Activated CD4-positive, alpha-beta T cell treated with anti-CD3 and anti-CD28 coated beads, Interleukin-2, Interleukin-4, amounts not matched to agents 100 ng/mL and 50 ng/mL, durations not matched to agents 16 hours and 8 hours (primary cell): ENCODE measurements at places on chromosomes 1 and 21.
A peak's percentile ranks its signal among the peaks of the same experiment; 100 is the strongest.

DNA sequence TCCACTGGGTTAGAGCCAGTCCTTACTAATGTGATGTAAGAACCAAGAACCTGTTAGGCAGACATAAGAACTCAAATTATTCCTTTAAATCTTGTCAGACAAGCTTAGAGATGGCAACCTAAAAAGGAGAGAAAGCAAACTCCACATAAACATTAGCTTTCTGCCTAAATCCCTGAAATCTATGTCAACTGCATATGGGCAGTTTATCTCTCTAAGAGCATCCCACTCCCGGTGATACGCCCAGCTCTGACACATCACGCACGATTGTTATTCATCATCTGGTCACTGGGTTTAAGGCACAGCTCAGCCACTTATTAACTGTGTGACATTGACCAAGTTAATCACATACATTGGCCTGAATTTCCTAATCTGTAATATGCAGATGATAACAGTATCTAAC, 323.7 kb downstream of the HHIPL2 start:
- no peak for DNase-seq

- no peak for DNase-seq
Observed at GRCh38 chr1:32356478-32356877, 5.8 kb downstream of the FAM229A start.

GRCh38 chr21:29829564-29830275, 110.1 kb downstream of the GRIK1 start:
- no peak for DNase-seq

DNA sequence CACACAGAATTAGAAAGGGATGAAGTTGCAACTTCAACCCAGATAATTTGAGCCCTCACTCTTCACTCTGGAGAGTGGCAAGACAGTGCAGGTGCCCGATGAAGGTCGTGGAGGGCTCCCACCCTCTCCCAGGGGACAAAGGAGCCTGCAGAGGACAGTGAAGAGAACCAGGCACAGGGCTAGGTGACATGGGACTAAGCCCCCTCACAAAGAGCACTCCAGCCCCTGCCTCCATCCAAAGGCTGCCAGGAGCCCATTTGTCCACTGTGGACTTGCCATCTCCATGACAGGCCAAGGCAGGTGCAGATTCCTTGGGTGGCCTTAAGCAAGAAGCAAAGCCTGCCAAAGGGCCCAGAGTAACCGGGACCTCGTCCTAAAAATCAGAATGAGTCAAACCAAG, 15.1 kb downstream of the ERRFI1 start:
- DNase-seq: no peak

GRCh38 chr1:30413606-30414005, 309.8 kb downstream of the MATN1 start:
- DNase-seq: no peak

GRCh38 chr21:37430184-37430821, 63.7 kb downstream of the DYRK1A start:
- DNase-seq: no peak

- no peak for DNase-seq
Observed at GRCh38 chr1:19424651-19425570, 60.4 kb downstream of the CAPZB start.

DNA sequence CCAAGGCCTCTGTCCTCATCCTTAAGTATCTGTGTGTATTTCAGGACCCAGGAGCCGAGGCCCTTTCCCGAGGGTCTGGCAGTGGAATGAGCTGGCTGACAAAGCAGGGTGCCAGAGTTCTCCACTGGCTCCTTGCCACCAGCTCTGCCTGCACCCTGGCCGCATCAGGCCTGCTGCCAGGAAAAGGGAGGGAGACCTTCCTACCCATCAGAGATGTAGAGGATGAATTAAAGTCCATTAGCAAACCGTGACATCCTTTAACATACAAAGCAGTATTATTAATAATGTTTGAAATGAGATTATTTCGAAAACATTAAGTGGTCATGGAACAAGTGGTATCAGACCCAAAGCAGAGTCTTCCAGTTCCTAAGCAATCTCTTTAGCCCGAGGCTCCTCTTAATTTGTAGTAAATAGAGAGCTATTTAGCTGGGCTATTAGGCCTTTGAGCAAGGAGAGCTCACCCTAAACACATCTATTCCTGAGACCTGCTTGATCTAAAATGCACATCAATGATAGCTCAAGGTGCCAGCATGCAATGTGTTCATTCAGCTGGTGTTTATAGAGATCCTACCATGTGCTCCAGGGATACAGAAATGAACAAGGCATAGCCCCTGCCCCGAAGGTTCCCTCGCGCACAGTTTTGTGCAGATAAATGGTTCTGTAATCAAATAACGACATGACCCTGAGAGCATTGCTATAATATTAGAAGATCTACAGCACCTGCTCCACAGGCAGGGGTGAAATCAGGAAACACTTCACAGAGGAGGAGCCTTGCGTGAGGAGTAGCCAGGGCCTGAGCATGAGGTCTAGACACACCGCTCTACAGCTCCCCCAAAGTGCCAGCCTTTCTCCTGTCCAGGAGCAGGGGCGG, 44.0 kb downstream of the FAM163A start:
- no peak for DNase-seq

- DNase-seq: no peak
Observed at GRCh38 chr1:99216956-99217355, 47.3 kb upstream of the PLPPR4 start.

DNA sequence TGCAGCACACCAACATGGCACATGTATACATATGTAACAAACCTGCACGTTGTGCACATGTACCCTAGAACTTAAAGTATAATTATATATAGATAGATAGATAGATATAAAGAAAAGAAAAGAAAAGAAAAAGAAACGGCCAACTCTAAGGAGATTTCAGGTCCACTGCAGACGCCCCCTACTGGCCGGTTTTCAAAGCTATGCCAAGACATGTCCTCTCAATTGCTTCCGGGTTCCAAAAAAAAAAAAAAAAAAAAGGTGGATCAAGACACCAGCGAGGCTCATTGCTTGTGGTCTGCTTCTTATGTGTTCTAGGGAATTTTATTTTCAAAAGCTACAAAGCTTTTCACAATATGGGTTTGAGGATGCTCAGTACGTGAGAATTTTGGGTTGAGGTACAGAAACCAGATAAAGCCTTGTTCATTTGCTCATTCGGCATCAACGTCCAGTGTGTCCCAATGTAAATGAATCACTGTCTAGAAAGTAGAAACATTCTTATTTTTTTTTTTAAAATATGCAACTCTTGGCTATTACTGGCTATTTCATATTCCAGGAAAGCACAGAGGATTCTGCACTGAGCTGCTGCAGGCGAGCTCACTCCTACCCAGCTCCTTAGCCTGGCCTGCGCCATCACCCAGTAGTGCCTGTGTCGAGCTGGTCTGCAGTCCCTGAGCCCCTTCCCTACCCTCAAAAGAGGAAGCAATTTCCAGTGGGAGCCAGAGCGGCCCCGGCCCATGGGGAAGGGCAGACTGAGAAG, 643.0 kb downstream of the KIF26B start:
- peak; percentile 9 for DNase-seq

DNA sequence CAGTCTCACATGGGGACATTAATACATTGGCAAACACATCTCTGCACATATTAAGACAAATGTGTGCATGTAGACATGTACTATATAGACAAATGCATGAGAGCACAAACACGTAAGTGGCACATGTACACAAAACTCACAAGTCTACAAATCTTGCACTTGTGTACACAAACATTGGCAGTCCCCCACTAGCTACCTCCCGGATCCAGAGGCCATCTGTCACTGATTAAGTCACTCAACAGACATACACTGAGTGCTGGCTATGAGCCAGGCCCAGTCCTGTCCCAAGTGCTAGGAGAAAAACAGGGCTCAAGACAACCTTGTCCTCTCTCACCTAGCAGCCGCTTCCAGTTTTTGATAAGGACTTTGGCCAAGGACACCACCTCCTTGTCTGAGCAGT, 7.0 kb downstream of the TCEA3 start:
- no peak for DNase-seq

GRCh38 chr1:195754874-195755273, 853.4 kb downstream of the KCNT2 start:
- no peak for DNase-seq

DNA sequence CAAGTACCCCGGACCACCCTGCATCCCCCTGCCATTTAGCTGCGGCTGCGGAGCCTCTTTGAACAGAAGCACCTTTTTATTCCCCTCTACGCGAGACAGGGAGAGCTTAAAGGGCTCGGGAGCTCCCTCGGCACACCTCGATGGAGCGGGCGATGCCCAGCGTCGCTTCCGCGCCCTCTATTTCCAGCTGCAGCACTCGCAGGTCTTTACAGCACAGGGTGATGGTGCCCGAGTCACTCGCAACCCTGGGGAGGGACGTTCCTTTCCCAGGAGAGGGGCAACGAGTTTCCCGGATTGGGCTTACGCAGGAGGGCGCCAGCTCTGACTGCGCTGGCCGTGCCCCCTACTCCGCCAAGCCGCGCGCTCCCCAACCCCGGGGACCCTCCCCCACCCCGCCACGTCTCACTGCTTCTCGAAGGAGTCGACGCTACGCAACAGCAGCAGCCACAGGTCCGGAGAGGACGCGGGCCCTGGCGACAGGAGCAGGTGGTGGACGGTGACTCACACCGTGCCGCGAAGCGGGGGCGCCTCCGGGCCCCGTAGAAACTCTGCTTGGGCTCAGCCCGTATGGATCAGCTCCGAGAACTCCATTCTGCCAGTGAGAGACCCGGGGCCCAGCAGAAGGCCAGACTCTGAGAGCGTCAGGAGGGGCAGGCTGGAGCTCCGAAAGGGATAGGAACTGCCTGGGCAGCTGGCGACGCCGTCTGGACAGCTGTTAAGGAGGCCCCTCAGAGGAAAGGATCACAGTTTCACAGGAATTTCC, 5.8 kb upstream of the FAM167B start:
- DNase-seq: no peak

GRCh38 chr1:230385158-230385450, 41.0 kb downstream of the PGBD5 start:
- no peak for DNase-seq

GRCh38 chr1:246691622-246692495, 32.4 kb upstream of the SCCPDH start:
- DNase-seq: no peak

DNA sequence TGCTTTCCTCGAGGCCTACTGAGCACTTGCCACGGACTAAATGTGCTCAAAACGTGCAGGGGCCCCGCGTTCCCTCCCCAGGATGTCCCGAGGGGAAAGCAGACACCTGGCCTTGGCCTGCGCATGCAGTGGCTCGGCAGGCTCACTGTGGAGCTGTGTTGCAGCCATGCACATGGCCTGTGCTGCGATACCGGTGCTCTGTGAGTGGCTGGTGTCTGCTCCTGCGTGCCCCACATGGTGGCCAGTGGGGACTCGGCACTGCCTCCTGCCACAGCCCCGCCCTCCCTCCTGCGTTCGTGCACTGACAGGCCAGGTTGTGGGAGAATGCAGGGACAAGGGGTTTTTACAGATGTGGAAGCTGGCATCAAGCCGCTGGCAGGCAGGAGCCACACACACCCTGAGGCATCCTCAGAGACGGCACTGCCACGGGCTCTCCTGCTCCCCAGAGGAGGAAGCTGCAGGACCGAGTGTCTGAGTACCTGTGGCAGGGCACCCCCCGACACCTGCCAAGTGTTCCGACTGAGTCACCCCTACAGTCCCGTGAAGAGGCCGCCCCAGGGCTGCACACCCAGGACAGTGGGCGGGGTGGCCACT, 16.9 kb upstream of the PTTG1IP start:
- DNase-seq: no peak

DNA sequence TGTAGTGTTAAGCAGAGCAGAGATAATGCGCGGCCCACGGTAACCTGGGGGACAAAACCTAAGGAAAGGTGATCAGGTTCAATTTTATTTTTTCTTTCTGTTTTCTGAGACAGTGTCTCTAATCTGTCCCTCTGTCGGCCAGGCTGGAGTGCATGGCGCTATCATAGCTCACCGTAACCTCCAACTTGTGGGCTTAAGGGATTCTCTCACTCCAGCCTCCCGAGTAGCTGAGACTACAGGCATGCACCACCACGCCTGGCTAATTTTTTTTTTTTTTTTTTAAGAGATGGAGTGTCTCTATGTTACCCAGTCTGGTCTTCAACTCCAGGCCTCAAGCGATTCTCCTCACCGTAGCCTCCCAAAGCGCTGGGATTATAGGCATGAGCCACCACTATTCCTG, 724 bp upstream of the ANKRD35 start:
- DNase-seq: no peak

DNA sequence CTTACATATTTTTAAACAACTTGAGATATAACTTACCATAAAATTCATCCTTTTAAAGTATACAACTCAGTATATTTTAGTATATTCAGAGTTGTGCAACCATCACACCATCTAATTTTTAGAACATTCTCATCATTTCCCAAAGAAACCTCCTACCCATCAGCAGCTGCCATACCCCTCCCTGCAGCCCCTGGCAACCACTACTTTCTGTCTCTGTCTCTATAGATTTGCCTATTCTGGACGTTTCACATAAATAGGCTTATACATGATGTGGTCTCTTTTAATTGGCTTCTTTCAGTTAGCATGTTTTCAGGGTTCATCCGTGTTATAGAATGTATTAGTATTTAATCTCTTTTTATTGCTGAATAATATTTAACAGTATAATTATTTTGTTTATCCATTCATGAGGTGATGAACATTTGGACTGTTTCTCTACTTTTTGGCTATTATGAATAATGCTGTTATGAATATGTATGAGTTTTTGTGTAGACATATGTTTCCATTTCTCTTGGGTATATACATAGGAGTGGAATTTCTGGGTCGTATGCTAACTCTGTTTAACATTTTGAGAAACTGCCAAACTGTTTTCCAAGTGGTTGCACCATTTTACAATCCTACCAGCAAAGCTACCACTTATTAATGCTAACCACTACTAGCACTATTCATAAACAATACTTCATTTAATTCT, 29.5 kb downstream of the WDR26 start:
- DNase-seq: no peak

GRCh38 chr1:24111996-24112779, at the start of gene MYOM3:
MYOM3 (minus strand) TSS chr1:24112135; CDS start chr1:24108636, 3,499 bp downstream.
- peak; percentile 44 for DNase-seq

GRCh38 chr1:116291024-116291423, 82.0 kb upstream of the ATP1A1 start:
- no peak for DNase-seq

DNA sequence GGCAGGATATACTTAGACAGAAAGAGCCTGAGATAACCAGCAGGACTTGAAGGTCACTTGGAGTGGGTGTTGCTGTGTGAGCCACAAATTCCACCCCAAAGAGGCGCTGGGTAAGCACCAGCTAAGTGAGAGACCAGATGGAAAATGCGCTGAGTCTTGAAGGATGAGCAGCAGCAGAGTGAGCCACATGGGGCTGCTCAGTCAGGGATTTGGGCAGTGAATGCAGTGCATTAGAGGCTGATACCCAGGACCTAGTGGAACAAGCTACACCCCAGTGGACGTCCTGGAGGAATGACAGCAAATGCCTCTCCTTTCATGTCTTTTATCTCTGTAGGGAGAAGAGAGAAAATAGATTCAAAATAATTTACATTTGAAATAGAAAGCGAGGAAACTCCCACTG, 11.3 kb downstream of the GRIK1 start:
- DNase-seq: no peak

DNA sequence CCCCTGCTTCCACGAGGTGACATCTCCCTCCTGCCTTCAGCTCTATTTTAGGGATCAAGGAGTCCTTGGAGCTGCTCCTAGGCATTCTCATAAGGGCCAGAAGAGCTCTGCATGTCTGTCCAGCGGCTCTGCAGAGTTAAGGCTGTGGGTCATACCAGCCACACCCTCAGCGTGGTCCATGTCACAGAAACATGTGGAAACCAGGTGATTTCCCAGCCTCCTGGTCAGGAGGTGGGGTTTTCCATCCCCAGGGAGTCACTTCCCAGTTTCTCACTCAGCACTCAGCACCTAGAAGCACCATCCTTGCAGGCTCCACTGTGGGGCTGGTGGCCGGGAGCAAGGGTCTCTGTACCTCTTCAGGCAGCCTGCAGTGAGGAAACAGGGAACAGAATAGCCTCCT, 1.4 kb upstream of the TNFRSF1B start:
- no peak for DNase-seq

- DNase-seq: no peak
Observed at GRCh38 chr1:228059634-228060457, 22.7 kb upstream of the ARF1 start.
